Cerebellar cortex (tissue), 1 donor: ENCODE measurements at places on chromosomes 16 and 17.
A peak's percentile ranks its signal among the peaks of the same experiment; 100 is the strongest.

DNA sequence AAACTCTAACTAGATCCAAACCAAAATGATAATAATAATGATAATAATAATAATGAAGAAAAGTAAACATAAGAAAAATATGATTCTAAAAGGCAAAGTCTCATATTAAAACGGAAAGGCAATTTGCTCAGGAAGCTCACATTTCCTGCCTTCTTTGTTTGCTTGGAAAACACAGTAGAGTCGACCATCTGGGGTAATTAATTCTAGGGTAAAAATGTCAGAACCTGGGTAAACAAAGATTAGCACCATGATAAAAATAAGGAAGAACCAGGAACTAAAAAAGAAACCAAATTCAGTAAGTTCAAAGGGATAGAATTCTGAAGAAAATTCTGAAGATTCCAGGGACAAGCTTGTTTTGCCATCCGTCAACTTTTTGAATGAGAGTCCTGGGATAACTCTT, 16.2 kb downstream of the KRABD2 start:
- no peak for DNase-seq

DNA sequence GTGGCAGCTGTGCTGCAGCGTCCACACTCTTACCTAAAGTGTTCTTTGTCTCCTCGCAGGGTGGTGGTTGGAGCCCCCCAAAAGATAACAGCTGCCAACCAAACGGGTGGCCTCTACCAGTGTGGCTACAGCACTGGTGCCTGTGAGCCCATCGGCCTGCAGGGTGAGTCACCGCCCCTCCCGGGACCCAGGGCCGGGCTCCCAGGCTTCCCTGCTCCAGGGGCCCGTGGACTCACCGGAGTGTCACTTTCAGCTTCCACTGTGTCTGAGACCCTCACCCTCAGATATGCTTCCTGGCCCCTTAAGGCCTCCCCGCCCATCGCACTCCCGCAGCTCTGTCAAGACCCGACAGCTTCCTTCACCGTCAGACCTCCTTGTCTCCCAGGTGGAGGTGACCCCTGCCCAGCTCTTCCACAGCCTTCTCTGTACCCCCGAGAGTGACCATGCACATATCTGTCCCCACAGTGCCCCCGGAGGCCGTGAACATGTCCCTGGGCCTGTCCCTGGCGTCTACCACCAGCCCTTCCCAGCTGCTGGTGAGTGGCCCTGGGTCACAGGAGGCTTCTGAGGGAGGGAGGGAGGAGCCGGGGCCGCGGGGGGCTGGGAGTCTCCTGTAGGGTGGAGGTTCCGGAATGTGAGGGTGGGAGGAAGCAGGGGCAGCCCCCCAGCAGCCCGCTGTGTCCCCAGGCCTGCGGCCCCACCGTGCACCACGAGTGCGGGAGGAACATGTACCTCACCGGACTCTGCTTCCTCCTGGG, 1.8 kb downstream of the ITGAX start:
- no peak for DNase-seq

DNA sequence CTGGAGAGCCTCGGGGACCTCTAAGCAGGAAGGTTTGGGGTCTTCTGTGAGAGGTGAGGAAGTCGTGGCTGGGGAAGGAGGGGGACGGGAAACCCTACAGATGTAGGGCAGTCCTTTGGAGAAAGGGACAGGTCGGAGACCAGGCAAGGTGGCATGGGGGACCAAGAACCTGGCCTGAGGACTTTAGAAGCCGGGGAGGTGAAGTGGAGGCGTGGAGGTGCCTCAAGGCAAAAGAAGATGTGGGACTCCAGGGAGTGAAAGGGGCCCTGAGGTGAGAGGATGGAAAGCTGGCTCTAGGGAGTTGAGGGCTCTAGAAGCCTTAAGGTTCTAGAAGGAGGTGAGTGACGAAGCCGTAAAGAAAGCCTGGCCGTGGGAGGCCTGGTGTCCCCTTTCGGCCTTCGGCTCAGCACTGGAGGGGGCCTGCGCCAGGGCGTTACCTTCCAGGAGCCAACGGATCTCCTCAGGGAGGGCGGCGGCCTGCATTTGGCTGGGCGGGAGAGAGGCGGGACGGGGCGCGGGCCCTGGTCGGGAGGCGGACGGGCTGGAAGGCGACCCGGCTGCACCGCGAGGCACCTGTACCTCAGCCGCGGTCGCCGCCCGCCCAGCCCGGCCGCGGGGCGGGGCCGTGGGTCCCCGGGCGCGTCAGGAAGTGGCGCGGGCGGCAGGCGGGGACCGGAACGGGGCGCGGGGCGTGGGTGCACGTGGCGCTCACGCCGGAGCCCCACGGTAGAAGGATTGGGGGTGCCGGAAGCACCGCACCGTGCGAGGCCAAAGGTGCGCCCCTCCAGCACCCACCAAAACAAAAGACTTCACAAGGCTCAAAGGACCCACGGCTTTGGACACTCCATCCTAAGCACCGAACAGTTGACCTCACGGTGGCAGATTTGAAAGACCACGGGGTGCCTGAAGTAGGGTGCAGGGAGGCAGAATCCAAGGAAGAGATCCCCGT, at the start of gene SKAP1:
Gene SKAP1, minus strand, starts transcription at position 577 of the 949 bp plus-strand sequence.
- no peak for DNase-seq

GRCh38 chr17:32485261-32486110, 1.3 kb upstream of the CDK5R1 start:
- DNase-seq: peak; percentile 31

- DNase-seq: no peak
Measured at GRCh38 chr16:85607796-85608514, 5.2 kb upstream of the GSE1 start.

DNA sequence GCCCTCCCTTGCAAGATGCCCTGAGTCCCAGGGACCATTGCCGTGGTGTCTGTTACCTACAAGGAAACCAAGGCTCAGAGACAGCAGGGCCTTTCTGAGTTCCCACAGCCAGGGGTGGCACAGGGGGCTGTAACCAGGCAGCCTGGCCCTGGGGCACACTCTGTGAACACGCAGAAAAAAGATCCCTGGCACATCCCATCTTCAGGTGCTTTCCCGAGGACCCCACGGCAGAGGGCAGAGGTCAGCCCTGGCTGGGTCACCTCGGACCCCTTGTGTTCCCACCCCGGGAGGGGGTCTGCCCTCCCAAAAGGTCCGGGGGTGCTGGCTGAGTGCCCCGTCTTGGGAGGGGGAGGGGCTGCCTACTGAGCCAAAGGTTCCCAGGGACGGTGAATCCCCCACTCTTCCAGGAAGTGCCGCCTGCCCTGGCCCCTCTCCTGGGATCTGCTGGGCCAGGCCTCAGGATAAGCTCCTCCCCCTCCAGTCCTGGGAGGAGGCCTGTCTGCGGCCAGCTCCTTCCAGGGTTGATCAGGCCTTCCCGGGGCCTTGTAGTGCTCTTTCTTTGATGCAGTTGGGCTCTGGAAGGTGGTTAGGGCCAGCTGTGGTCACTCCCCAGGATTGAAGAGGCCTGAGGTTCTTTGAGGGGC, 8.1 kb downstream of the GLIS2 start:
- DNase-seq: peak; percentile 76

- no peak for DNase-seq
Measured at GRCh38 chr16:50613281-50613963, 65.2 kb downstream of the NKD1 start.

GRCh38 chr16:25419681-25420080, 162.0 kb upstream of the ZKSCAN2 start:
- no peak for DNase-seq

DNA sequence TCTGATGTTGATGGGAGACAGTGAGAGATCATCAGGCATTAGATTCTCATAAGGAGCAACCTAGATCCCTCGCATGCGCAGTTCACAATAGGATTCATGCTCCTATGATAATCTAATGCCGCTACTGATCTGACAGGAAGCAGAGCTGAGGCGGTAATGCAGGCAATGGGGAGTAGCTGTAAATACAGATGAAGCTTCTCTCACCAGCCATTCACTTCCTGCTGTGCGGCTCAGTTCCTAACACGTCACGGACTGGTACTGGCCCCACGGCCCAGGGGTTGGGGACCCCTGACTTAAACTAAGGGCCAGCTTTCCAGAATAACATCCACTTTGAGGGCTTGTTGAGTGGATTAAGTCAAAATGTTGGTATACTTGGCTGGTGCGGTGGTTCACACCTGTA, 2.6 kb upstream of the TMEM219 start:
- DNase-seq: no peak

DNA sequence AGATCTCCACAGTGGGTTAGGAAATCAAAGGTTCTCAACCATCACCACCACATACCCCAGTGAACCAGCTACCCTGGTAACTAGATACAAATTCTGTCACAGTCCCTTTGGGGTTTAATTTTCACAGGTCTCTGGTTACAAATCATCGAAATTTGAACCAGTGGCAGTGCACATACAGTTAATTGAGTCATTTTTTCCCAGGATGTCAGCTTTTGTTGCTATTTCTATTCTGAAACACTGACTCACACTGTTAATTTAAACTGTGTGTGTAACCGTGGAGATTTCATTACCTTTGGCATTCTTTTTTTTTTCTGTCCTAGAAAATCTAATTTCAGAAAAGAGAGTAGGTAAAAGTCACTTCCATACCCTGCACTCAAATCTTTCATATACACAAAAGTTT, 511.5 kb downstream of the TOX3 start:
- DNase-seq: no peak

- peak; percentile 5 for DNase-seq
Measured at GRCh38 chr17:68910251-68910705, 44.9 kb downstream of the ABCA8 start.

DNA sequence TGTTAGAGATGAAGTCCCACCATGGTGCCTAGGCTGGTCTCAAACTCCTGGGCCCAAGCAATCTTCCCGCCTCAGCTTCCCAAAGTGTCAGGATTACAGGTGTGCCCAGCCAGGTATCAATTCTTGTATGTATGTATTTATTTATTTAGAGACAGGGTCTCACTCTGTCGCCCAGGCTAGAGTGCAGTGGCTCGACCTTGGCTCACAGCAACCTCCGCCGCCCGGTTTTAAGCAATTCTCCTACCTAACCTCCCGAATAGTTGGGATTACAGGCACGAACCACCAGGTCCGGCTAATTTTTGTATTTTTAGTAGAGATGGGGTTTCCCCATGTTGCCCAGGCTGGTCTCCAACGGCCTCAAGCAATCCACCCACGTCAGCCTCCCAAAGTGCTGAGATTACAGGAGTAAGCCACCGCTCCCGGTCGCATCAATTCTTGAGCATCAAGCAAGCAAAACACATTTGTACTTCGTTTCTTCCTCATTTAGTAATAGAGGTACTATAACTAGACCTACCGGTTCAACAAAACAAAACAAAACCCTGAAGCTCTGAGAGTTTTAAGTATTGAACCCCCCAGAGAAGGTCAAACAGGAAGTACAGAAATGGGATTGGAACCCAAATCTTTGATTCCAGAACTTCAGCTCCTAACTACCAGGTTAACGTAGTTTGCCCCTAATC, 1.0 kb upstream of the ZNF500 start:
- DNase-seq: peak; percentile 9

GRCh38 chr17:65698381-65699061, 137.1 kb upstream of the AXIN2 start:
- no peak for DNase-seq

GRCh38 chr17:79548116-79548515, 62.7 kb downstream of the RBFOX3 start:
- no peak for DNase-seq

GRCh38 chr16:24848065-24848464, 2.3 kb downstream of the SLC5A11 start:
- no peak for DNase-seq

- no peak for DNase-seq
Measured at GRCh38 chr17:77828749-77829539, 129.6 kb upstream of the TNRC6C start.

DNA sequence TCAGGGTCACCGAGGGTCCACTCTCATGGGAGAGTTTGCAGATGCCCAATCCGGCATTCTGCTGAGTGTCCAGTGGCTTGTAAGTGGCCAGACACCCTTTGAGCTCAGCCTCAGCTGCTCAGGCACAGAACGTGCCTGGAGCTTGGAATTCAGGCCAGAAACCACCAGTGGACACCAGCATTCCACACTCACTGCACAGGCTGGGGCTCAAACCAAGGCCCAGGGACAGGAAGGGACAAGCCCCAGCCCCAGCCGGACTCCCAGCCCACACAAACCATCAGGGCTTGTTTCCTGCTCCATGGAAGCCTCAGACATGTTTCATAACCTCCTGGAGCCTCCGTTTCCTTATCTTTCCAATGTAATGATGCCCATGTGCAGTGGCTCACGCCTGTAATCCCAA, 5.0 kb upstream of the NPRL3 start:
- DNase-seq: no peak

DNA sequence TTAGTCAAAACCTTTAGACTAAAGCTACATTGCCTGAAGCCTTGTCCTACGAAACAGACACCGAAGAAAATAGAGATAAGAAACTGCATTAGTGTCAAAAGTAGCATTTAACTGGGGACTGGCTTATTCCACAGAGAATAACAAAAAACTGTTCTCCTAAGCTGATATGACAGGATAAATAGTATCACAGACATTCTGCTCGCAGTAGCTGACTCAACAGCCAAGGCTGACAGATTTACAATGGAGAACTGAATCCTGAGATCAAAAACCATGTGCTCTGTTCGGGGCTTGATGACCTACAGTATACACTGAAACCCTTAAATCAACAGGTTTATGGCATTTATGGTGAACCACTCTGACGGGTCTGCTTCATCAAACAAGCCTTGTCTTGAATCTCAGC, 25.5 kb downstream of the ADAMTS18 start:
- DNase-seq: no peak

DNA sequence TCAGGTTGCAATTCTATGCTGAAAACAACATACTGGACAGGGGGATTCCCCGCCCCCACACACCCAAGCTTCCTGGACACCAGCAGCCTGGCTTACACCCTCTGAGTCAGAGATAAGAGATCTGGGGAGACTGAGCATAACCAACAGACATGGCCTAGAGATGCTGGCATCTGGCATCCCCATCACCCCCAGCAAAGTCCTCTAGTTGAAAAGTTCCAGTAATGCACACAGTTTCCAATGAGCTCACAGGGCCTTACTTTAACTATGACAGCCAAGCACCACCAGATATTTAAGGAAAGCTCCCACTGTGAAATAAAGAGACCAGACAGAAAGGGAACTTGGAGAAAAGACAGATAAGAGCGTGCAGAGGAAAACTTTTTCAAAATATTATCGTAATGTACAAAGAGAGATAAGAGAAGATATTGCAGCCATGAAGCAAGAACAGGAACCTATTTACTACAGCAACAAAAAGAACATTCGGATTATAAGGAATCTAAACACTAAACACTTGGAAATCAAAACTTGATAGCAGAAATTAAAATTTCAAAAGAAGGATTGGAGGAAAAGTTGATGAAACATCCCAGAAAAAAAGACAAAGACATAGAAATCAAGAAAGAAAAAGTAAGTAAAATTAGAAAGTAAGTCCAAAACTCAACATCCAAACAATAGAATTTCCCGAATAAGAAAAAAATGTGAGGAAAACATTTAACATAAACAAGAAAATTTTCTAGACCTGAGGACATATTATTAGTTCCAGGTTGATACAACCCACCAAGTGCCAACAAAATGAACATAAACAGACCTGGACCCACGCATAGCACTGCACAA, 17.2 kb upstream of the ALOX15 start:
- no peak for DNase-seq

- DNase-seq: no peak
Measured at GRCh38 chr17:74584292-74585060, 7.6 kb downstream of the CD300LD start.

DNA sequence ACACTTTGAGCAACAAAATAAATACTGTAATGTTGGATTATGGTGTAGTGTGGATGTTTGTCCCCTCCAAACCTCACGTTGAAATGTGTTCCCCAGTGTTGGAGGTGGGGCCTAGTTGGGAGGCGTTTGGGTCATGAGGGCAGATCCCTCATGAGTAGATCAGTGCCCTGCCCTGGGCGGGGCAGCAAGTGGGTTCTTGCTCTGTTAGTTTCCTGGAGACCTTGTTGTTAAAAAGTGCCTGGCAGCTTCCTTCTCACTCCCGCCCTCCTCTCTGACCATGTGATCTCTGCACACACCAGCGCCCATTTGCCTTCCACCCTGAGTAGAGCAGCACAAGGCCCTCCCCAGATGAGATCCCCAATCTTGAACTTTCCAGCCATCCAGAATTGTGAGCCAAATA, 67.7 kb downstream of the MPRIP start:
- no peak for DNase-seq
